ENCODE measurements at places on chromosomes 3 and 15. TPM values are rescaled to one million over a fixed set of nuclear protein-coding genes. Genes with fewer than 3 reads are reported as not detected.
A peak's percentile ranks its signal among the peaks of the same experiment; 100 is the strongest.

DNA sequence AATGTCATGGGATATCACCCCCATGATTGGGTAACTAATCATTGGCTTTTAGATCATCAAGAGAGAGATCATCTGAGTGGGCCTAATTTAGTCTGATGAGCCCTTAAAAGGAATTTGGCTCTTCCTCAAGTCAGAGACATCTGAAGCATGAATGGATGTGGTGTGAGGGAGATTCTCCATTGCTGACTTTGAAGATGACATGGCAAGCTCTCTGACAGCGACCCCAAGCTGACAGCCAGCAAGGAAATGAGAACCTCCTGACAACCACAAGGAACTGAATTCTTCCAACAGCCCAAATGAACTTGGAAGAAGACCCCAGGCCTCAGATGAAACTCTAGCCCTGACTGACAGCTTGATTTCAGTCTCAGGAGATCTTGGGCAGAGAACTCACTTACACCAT, 108.4 kb upstream of the SPATA12 start:
- no peaks in the 10 kb centered on the region for H3K27me3 ChIP-seq
- H3K36me3 ChIP-seq, result no peaks in the 10 kb centered on the region
- H3K4me1 ChIP-seq, result no peaks in the 10 kb centered on the region

CHRNA7 gene
- total RNA-seq, result 2.7 TPM

GRCh38 chr3:143851331-143852017, 3.2 kb upstream of the SLC9A9 start:
- no peak overlapping the region for H3K27ac ChIP-seq
- no peaks in the 10 kb centered on the region for H3K27me3 ChIP-seq
- DNase-seq, result no peak
- H3K4me1 ChIP-seq, result peaks cover 15% of the 10 kb centered on the region

GRCh38 chr3:150605998-150606641, 3.0 kb downstream of the SELENOT start:
- H3K36me3 ChIP-seq, result no peaks in the 10 kb centered on the region
- H3K27me3 ChIP-seq, result no peaks in the 10 kb centered on the region
- peaks cover 12% of the 10 kb centered on the region for H3K4me1 ChIP-seq
- no peak overlapping the region for H3K27ac ChIP-seq
- DNase-seq, result no peak

GRCh38 chr3:157582637-157582973, 79.4 kb upstream of the VEPH1 start:
- H3K36me3 ChIP-seq, result no peaks in the 10 kb centered on the region
- H3K4me1 ChIP-seq, result no peaks in the 10 kb centered on the region
- H3K27ac ChIP-seq, result no peak overlapping the region
- no peak for DNase-seq

GRCh38 chr3:20056725-20057611, 16.7 kb downstream of the KAT2B start:
- H3K4me1 ChIP-seq, result peaks cover 33% of the 10 kb centered on the region
- H3K4me3 ChIP-seq, result no peak overlapping the region
- peak; percentile 77 for DNase-seq
- H3K27ac ChIP-seq, result peak overlapping the region; percentile 19
- H3K36me3 ChIP-seq, result no peaks in the 10 kb centered on the region

Data from endothelial cell of umbilical vein (primary cell).